SW480 (cell line): ENCODE measurements at places on chromosomes 4 and X.

DNA sequence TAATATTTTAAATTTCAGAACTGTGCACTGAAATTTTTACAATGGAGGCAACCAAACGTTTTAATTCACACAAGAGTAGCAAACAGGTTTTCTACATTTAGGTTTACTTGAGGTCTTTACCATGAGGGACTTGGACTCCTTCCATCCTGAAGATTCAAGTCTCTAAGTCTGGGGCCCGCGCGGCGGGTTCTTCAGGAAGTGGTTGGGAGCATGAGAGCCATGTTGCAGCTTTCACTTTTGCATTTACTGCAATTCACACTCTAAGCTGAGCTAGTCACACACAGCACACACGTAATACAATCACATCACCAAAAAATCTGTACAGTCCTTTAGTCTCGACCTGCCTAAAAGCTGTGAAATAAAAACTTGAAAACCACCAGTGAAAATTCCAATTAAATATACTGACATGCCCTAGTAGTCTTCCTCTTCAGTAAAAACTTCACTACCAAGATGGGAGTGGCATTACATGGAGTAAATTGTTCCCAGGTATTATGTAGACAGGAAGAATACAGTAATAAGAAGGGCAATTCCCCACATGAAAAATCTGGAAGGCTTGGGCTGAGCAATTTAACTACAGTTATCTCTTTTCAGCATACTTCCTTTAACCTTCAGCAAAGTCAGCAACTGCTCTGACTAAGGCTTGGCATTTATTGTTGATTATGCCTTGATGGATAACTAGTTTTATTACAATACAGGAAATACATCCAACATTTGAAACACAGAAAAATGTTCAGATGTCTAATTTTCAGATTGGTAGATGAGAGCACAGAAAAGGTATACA is 571.1 kb upstream of the DIPK2B start:
- peak; percentile 52 for DNase-seq

DNA sequence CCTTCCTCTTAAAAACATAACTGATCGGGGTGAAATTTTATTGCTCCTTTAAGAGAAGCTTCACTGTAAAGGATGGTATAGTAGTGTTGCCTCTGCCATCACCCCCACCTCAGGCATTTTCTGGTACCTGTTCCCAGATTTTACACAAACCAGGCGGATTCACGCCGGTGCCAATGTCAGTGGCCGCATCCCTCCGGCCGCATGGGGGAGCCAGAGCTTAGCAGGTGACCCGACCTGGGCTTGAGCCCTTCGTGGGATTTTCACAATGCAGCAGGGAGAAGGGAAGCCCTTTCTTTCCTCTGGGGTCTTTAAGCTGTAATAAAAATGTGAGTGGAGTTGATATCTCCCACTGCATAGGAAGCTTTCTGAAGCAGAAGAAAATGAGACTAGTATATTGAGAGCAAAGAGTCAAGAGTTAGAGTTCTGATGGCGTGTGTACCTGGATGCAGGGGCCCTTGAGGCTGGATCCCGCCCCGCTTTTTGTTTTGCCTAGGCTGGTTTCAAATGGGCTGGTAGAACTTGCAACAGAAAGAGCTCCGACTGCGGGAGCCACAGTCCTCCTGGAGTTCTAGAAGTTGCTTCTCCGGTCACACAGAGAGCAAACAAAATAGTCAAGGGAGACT is 59.4 kb downstream of the POLR2B start:
- DNase-seq = peak; percentile 20

DNA sequence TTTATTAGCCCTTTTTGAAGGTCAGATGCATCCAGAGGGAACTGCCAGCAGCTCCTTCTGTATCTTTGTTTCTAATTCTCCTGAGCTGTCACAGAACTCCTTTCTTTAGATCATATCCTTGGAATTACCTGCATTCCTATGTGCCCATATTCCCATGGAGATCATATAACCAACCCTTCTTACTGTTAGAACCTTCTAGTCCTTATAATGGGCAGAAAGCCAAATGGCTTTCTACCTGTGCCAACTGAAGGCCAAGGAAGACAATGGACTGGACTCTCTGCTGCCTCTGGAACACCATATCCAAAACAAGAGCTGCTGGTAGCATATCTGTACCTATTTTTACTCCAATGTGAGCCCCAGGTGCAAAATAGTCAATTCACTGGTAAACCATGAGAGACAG is 60.7 kb downstream of the TBC1D9 start:
- DNase-seq = no peak

- no peak for DNase-seq
These were observed 46.6 kb downstream of the TSPAN5 start for GRCh38 chr4:98611677-98612317.

- DNase-seq = peak; percentile 27
These were observed 57.6 kb downstream of the PROM1 start for GRCh38 chr4:16026160-16026761.

GRCh38 chrX:80602036-80602860 is 182.0 kb downstream of the TENT5D start:
- no peak for DNase-seq

DNA sequence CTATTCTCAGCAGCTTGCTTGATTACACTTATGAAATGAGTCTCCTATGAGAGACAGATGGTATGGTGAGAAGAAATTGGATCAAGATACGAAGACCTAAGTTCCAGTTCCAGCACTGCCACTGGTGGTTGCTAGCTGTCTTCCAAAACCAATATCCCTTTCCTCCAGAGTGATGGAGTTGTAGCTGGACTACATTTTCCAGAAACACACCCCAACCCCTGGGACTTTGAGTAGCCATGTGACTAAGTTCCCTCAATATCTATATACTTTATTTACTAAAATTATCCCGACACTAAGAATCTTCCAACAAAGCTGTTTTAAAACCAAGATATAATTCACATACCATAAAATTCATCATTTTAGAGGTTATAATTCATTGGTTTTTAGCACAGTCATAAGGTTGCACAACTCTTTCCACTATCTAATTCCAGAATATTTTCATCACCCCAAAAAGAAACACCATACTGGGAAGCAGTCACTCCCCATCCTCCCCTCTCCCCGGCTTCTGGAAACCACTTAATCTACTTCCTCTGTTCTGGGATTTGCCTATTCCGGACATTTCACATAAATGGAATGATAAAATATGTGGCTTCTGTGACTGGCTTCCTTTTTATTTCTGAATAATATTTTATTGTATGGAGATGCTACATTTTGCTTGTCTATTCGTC is 118.0 kb downstream of the MANBA start:
- no peak for DNase-seq

DNA sequence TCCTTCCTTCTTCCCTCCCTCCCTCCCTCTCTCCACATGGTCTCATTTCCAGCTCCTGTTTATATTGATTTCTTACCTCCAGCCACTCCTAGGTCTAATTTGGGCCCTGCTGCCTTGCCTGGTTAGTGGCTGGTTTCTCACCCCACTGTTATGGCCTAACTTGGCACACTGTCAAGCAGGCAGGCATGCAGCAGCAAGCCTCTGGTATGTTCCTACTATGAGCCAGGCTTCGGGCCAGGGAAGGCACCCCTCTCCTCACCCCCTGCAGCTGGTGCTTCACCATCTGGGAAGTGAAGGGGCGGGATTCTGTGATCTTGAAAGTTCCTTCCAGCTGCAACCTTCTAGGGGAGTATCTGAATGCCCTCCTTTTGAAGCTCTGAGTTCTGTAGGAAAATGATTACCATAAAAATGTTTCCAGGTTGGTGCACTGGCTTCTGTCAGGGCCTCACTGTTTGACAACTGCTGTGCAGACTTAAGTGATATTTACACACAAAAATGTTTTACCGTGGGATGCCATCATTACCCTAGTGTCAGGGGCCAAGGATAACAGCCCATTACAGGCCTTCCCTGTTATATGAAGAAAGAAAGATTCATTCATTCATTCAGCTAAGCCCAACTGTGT is 10.1 kb upstream of the VMA21 start:
- no peak for DNase-seq

- no peak for DNase-seq
These were observed 979.1 kb downstream of the TECRL start for GRCh38 chr4:63430105-63430504.

DNA sequence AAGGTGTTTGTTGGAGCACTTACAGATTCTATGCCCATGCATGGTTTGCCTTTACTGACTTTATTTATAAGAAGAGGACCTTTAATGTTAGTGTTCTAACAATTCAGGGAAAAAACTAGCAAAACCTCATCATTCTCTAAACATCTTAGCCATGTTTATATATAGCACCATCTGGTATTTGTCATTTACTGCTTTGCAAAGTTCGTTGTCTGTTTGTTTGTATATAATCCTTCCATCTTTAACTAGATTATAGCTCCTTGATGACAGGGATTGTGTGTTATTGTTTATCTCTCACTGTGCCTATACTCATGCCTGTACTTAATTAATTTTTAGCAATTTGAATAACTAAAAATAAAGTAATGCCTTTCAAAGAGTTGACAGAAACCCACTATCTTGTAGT is 170.6 kb upstream of the PACRGL start:
- DNase-seq = no peak

DNA sequence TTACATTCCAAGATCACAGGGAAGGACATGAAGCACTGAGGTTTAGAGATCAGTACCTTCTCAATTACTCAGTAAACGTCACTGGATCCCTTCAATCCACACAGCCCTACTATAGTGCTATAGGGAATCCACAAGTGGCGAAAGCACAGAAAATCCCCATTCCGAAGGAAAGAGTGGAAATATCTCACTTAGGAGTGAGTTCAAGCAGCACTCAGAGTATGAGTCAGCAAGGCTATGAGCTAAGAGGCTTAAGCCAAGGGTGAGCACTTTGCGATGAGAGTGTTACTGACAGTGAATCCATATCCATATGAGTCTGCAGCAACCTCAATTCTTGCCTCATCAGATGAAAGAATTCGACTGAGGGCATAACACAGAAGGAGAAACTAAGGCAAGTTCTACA is 165.1 kb downstream of the VSIG4 start:
- no peak for DNase-seq

GRCh38 chrX:51420610-51421009 is 75.8 kb downstream of the NUDT11 start:
- peak; percentile 15 for DNase-seq

DNA sequence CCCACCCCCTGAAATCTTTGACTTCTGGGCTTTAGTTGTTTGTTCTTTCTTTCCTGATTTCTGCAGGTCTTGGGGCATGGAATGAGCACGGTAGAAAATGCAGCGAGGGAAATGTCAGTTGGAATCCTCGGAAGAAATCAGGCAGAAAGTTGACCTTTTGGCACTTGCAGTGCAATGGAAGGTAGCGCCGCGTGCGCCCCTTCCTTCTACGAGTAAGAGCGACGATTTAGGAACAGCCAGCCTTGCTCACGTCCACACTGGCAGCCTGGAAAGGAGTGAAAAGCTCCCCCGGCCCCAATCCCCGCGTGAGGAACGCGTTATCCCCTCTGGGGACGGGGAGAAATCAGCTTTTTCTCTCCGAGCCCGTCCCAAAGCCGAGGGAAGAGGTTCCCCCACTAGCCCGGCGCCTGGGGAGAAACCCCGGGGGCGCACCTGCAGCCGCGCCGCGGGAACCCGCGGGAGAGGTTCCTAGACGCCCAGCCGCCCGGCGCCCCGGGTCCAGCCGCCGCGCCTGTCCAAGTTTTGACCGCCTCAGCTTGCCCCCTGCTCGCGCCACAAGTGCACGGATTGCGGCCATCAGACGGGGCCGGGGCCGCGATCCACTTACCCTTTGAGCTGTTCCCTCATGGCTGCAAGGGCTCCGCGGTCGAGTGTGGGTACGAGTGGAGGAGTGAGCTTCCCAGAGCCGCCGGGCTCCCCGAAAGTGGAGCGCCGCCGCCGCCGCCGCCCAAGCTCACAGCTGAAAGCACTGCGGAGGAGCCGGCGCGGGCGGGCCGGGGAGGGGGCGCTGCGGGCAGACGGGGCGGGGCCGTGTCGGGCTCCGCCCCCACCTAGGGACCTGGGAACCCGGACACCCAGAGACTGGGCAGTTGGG is 194.6 kb upstream of the FTHL17 start:
- no peak for DNase-seq

DNA sequence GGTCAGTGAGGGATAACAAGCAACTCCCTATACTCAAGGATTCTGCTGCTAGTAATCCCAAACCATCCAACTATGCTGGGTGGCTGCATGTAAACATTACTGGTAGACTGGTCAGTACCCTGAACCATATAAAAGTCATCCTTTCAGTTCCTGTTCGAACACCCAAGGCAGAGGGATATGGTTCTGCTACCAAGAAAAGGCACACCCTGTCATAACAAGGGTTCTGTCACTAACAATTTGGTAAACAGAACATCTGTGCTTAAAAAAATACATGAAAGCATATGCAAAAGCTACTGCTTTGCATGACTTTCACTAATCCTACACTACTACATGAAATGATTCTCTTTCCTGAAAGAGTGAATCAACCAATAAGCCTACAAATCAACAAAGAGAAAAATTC is 76.8 kb upstream of the MCF2 start:
- DNase-seq = no peak

DNA sequence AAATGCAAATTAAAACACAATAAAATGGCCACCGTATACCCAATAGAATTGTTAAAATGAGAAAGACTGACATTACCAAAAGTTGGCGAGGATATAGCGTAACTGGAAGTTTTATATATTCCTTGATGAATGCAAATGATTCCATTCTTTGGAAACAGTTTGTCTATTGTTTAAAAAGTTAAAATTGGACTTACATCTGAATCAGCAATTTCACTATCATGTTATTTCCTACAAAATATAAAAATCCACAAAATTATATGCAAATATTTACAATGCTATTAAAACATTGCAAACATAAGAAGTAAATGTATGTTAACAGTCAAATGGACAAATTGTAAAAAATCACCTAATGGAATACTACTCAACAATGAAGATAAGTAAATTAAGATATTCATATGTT is 852.2 kb upstream of the NDST4 start:
- no peak for DNase-seq

- no peak for DNase-seq
These were observed 144.4 kb downstream of the TMA16 start for GRCh38 chr4:163638909-163639308.

- DNase-seq = no peak
These were observed 6.0 kb downstream of the PALLD start for GRCh38 chr4:168502861-168503260.

DNA sequence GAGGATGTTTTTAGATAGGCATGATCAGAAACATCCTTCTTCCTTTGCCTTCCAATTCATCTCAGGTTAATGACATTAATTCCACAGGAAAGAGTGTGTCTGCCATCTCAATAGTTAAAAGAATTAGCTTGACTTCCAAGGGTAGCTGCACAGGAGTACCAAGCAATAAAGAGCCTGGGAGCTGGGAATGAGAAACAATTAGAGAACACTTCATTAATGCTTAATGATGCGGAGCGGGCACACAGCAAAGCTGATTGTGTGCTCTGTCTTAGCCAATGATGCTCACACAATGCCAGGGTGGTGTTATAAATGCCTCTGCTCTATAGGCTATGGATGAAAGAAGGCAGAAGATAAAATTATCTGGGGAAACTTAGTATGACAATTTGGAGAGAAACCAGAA is 1052.5 kb upstream of the LCORL start:
- DNase-seq = no peak

DNA sequence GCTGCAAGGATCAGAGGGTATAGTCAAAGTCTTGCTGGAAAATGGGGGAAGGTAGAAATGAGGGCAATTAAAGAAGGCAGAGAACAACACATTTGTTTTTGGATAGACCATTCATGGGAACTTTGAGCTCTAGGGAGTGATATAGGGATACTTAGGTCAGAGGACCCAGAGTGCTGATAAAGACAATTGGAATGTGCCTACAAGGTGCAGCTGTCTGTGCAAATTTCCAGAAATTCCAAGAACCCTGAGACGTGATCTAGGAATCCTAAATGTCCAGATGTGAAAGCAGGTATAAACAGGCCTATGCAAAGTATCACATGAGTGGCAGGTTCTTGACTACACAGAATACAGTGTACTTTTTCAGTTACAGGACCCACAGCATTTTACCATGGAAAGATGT is 24.2 kb downstream of the FNIP2 start:
- DNase-seq = no peak

- no peak for DNase-seq
These were observed 25.5 kb downstream of the GPRASP3 start for GRCh38 chrX:102745857-102746584.
